Stimulated activated CD8-positive, alpha-beta memory T cell treated with anti-CD3 and anti-CD28 coated beads, Interleukin-15, amount 100 ng/mL, for 1 hour (primary cell): ENCODE measurements at places on chromosomes 2 and 18.

DNA sequence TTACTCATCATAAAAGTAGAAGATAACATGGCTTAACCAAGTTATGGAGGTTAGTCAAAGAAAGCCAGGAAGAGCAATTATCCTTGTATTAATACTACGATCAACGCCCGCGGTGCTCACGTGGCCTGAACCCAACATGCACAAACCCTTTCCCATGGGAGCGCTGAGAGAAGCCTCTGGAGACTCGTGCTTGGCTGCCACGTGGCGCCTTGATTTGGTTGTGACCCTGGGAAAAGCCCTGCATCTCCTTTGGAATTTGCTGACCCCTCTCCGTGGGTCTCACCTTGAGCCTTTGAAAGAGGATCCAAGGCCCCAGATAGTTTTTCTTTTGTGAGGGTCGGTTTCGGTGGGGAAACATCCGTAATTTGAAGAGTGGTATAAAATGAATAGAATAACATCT lies 255.6 kb downstream of the DCDC2C start:
- no peak for DNase-seq

DNA sequence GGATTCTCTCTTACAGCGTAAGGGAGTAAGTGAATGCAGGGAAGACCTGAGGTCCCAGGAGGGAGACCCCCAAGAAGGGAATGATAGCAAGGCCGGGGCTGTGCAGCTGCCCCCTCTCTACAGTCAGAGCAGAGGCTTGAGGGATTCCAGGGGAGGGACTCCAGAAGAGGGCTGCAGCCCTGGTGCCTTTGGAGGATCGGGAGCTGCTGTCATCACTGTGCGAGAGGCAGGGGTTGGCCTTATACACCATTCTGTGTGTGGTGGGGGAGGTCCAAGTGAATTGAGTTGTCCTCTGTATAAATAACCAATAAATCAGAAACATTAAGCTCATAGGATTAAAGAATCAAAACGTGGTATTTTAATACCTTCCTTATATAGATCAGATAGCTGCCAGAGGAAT lies 114.9 kb downstream of the GLI2 start:
- DNase-seq = no peak

- no peak for DNase-seq
Measured at GRCh38 chr2:10868465-10869314, 43.0 kb upstream of the KCNF1 start.

DNA sequence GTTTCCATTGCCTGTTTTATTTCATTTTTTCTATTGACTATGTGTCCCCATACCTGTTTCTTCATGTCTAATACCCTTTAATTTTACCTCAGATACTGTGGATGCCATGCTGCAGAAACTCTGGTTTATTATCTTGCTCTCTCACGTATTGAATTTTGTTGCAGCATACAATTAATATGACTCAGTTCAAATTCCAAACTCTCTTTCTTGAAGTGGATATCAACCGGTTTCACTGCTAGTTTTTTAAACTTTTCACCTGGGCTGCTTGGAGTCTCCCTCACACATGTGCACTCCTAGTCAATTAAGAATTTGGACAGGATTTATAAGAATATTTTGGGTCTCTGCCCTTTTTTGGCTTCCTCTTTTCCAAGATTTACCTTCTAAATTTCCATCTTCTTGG lies 70.6 kb upstream of the CAPN13 start:
- no peak for DNase-seq

DNA sequence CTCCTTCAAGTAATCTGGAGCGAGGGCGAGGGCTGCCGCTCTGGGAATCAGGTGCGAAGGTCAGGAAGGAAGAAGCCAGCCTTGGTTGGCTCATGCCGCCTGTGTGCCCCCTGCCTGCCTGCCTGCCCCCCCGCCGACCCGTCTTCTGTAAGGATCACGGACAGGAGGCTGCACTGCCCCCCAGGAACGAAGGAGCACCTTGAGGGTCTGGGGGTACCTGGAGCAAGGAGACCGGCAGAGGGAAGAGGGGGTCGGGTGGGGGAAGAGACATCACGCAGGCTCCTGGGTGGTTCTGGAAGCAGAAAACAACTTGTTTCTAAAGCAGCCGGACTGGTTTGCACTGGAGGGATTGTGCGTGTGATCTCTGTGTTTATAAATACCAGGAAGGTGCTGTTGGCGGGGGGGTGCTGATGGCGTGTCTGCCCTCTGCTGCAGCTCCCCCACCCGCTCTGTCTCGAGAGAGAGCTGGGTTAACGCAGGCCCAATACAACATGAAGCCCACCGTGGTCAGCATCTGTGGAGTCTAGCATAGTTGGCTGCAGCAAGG lies 1.7 kb downstream of the FOSL2 start:
- DNase-seq = no peak

DNA sequence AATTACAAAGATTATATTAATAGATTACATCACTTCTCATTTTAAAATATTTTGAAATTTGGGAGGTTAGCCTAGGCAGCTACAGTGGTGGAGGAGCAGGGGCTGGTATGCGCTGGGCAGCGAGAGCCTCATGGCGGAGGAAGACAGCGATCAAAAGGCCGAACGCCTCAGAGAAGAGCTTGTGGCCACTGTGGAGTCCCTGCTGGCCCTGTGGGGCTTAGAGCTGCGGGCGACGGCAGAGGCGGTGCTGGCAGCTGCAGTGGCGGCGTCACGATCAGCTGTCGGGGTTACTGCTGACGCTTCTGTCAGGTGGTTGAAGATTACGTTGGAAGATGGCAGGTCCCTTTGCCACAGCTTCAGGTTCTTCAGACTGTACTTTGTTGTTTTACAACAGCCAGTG lies 87.4 kb downstream of the ROCK2 start:
- DNase-seq = no peak

- DNase-seq = no peak
Measured at GRCh38 chr2:10225291-10226037, 77.2 kb upstream of the HPCAL1 start.

DNA sequence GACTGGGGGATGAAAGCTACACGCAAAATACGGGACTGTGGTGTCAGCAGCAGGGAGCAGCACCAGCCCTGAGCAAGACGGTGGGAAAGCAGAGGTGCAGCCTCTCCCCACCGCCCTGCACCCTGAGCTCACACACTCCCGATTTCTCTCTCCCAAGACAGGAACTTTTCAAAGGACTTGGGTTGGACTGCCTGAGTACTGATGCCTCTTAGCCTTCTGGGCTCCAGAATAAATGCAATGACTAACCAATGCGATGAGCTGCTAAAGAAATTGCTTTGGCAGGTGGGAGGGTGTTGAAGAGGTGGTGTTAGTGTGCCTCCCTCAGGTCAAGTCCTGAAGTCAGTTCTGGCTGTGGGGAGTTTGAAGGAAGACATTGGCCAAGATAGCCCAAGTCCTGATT lies 9.6 kb downstream of the TRIM54 start:
- no peak for DNase-seq

GRCh38 chr18:1412655-1413322 lies 508.1 kb downstream of the ADCYAP1 start:
- no peak for DNase-seq

DNA sequence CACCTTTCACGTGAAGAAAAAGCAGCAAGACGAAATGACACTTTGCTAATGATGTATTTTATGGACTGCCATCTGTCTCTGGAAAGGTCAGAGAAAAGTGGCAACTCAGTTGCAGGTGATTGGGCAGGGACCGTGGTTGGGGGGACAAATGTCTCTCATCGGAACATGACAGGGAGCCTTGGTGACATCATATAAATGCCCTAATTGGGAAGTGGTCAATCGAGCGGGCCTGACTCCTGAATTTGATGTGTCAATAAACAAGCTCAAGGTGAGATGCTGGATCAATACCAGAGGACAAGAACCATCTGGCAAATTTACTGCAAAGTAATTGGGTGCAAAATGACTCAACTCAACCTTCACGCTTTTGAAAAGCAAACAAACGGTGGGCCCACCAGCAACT lies 151.9 kb upstream of the SKOR2 start:
- DNase-seq = no peak

- no peak for DNase-seq
Measured at GRCh38 chr2:230323385-230324106, 3.4 kb upstream of the SP140L start.

GRCh38 chr2:85648619-85649018 lies 19.4 kb downstream of the SFTPB start:
- no peak for DNase-seq

DNA sequence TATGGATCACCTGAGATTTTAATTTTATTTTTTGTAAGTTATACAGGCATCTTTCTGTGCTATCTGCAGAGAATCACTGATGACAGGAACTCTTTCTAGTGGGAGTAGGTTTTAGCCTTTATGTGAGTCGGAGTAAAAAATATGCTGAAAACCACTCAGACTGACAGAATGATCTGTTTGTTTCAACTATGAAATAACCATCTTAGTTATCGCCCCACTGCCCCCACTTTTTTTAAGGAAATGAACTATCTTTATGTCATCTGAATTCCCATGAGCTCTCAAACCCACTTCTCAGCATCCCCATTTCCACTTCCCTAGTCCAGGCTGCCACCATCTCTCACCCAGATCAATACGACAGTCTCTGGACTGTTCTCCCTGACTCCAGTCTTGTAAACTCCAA lies 38.9 kb downstream of the MRPL33 start:
- no peak for DNase-seq

DNA sequence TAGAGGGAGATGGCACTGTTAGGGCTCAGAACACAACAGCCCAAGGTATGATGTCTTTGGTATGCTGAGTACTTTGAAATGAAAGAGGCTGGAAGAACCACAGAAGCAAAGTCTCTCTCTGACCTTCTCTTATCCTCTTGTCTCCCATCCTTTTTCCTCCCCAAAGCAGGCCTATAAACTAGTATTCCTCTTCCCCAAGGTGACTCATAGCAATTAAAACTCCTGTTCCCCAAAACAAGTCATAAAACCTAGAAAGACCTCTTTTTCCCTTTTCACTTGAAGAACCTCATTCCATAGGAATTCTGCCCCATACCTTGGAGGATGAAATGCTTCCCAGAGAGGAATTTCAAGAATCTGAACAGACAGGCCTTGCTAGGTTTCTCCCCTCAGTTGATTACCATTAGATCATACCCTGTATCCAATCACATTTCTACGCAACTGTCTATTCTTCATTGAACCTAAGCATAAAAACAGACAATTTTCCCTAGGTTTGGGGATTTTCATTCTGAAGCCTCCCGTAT lies 25.7 kb downstream of the MDH1 start:
- no peak for DNase-seq

DNA sequence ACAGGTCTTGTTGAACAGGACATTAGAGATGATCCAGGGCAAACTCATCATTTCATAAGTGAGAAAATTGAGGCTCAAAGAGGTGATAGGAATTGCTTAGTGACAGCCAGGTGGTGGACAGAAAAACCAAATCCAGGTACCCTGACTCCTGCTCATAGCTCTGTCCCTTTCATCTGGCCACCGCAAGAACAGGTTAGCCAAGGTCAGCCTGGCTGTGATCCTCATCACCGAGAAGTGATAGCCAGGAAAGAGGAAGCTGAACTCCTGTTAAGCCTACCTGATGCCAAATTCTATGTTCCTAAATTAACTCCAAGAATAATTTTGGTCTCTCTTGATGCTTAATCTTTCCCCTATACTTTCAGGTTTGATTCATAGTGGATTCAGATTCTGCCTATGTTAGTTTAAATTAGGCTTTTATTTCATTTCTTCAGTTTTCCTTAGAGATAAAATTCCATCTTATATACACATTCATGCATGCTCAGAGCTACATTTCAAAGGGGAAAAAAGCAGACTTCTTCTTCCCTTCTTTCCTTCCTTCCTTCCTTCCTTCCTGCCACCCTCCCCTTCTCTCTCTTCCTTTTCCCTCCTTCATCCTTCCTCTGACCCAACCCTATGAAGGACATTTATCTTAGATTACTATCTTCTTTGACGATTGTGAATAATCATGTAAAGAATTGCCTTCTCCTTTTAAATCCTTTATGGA lies 17.3 kb upstream of the CRIM1 start:
- DNase-seq = no peak

DNA sequence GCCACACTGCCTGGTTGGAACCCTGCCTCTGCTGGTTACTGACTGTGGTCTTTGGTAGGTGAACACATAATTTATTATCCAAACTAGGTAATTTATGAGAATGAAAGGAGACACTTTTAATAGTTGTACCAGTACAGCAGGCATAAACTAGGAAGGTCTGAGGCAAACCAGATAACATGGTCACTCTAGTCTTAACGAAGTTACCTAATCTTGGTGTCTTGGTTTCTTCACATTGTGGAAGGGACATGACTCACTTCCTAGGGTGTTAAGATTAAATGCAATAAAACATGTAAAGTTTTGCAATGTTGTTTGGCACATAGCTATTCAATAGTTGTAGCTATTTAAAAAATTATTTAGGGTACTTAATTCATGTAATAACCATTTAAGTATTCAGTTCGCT lies 23.3 kb downstream of the SPTBN1 start:
- DNase-seq = no peak

DNA sequence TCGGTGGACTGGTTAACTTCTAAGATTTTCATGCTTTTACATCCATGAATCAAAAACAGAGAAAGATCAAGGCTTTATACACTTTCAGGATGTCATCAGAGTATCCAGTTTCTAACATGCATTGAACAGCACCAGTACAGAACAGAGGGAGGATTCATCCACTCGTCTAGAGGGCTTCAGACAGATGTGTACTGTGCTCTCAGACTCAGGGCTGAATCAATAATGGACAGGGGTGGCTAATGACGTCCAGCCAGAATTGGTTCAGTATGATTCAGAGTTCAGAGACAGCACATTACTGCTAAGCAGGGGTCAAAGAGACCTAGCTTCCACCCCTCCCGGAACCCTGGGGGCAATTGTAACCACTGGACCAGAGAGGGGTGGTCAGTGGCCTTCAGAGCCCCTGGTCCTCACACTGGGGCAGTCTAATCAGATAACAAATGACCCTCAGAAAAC lies 37.3 kb downstream of the RNU4ATAC start:
- no peak for DNase-seq
